ENCODE measurements at places on chromosomes 1 and 21. TPM values are rescaled to one million over a fixed set of nuclear protein-coding genes. Genes with fewer than 3 reads are reported as not detected.

GRCh38 chr1:51172811-51173210 lies 63.3 kb upstream of the RNF11 start:
- DNase-seq = no peak

DNA sequence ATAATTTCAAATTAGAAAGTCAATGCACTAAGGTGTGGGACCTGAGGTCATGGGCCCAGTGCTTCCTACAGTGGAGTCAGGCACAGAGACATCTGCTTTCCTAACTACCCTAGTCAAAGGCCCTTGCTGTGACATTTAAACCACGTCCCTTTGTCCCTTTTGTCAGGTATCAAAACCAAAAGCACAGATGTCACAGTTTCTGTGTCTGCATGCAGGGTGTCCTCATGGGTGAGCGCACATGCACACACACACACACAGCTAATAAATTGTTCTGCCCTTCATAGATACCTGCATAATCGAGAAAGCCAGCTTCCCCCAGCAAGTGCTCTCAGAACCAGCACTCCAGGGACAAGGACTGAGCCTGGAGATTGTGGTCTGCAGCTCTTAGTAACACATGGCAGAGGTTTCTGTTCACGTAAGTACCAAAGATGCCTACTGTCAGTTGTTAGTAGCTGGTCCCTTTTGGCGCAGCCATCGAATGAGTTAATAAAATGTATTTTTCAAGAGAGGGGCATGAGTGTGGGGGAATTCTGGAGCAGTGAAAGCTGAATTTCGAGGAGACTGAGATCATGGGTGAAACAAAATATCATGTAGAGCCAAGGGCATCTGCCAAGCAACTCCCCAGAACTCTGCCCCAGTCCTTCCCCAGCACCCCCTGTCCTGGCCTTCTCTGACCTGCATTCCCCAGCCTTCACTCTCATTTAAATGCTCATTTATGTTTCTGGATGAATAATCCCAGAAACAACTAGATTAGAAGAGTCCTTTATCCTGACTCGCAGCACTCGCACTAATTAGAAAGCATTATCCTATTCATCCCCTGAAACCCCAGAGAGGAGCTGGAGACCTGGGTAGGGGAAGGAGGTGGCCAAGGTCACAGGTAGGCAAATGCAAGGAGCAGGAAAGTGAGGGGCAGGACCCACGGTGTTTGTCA lies 25.5 kb downstream of the TNR start:
- no peak for DNase-seq

- DNase-seq = no peak
Measured at GRCh38 chr1:222004784-222005183, 262.9 kb upstream of the DUSP10 start.

GPR153 gene
- total RNA-seq = 16.5 TPM

GRCh38 chr1:11500881-11501280 lies 21.9 kb downstream of the DISP3 start:
- no peak for DNase-seq

- no peak for DNase-seq
Measured at GRCh38 chr1:1181938-1182410, 8.3 kb downstream of the TTLL10 start.

GRCh38 chr1:232932486-232933425 lies 17.7 kb upstream of the NTPCR start:
- DNase-seq = no peak

GRCh38 chr21:29583424-29583924 lies 284.8 kb downstream of the BACH1 start:
- no peak for DNase-seq

GRCh38 chr21:43653626-43654025 lies 5.7 kb downstream of the HSF2BP start:
- DNase-seq = no peak

DNAJC28 gene
- total RNA-seq = 1.3 TPM

- DNase-seq = peak; percentile 84
Measured at GRCh38 chr1:81703756-81704463, 96.8 kb upstream of the ADGRL2 start.

TLCD4 gene
- total RNA-seq = 0.53 TPM

CFAP74 gene
- not detected for total RNA-seq

GRCh38 chr1:101002551-101002950 lies 23.0 kb downstream of the DPH5 start:
- DNase-seq = peak; percentile 81

DNA sequence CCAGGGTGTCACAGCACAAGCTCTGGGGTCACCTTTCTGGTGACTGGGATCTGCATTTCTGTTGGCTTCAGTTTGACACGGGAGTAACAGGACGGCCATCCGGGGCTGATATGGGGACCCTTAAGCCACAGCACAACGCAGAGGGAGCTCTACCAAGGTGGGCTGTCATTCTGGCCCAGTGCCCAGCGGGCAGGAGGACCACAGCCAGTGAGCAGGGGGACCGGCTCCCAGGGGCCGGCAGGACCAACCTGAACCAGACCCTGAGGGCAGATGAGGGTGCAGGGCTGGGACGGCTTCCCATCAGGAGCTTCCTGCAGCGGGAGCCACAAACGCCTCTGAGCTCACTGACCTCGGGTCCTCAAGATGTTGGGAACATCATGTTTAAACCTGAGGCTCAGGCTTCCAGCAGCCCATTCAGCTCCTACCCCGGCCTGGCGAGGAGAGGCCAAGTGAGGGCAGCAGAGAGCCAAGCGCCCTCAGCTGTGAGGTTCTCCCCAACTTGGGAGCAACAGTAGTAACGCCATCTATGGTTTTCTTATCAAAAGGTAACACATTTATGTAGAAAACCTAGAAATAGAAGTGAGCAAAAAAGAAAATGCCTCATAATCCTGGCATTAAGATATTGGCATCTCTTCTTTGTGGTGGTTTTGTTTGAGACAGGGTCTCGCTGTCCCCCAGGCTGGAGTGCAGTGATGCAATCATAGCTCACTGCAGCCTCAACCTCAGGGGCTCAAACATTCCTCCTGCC lies 26.8 kb downstream of the TMEM201 start:
- DNase-seq = peak; percentile 46

DNA sequence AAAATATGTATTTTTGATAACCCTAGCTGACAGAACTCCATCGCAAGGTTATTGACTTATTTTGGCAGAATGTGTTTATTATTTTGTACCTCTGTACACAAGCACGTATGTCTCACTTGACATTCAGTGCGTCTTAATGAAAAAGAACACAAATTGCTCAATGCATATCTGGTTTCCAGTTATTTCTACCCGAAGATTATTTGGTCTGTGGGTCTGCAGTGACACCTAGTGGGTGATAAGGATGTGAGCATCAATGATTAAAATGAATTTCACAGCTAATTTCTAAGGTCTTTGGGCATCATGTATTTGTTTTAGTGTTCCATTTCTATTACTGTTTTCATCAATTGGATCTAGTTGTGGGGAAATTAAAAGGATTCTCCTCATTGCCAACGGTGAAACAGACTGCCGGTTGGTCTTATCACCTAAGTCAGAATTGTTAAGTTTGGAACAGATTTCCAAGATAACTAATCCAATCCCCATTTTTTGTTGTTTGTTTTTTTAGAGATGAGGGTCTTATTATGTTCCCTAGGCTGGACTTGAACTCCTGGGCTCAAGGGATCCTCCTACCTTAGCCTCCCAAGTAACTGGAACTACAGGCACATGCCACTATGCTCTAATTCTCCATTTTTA lies 13.9 kb downstream of the DDX20 start:
- peak; percentile 75 for DNase-seq

DNA sequence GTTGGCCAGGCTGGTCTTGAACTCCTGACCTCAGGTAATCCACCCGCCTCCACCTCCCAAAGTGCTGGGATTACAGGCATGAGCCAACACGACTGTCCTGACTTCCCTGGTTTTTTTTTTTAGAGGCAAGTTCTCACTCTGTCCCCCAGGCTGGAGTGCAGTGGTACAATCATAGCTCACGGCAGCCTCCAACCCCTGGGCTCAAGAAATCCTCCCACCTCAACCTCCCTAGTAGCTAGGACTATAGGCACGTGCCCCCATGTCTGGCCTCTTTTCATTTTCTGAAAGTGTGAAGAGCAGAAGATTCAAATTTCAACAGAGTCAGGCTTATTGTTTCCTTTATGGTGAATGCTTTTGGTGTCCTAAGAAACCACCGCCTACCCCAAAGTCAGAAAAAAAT lies 21.7 kb upstream of the SOX13 start:
- no peak for DNase-seq

- DNase-seq = no peak
Measured at GRCh38 chr1:223664106-223664505, 1.4 kb downstream of the CAPN8 start.

DNA sequence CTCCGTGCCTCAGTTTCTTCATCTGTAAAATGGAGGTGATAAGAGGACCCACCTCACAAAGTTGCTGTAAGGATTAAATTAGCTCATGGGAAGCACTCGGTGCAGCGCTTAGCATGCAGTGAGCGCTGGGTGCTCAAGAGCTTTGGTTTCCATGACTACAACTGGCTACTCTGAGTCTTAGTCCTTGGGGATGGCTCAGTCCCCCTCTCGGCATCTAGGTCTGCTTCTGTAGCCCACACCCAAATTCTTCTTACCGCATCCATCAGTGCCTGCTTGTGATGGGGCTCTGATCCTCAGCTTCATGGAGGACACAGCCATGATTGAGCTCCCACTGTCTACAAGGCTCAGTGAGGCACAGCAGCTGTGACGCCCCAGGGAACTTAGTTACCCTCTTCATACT lies 159.0 kb downstream of the ACTL8 start:
- DNase-seq = no peak

DNA sequence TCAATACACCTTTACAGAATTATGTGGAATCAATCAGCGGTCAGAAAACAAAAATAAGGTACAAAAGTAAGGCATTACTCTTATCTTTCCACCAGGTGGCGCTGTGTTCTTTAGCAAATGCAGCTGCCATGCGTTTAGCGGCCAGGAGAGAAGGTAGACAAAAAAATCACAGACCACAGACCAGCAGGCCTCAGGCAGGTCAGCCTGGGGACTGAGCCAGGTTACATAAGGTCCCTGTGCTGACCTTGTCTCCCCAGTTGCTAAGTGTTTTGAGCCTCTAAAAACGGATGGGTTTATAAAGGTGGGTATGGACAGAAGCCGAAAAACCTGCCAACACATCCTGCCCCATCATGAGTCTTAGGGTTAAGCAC lies 2.8 kb downstream of the RGS16 start:
- DNase-seq = peak; percentile 58

PROX1 gene
- under 0.01 TPM for total RNA-seq

- peak; percentile 87 for DNase-seq
Measured at GRCh38 chr1:58812926-58813325, 29.1 kb upstream of the JUN start.

DNA sequence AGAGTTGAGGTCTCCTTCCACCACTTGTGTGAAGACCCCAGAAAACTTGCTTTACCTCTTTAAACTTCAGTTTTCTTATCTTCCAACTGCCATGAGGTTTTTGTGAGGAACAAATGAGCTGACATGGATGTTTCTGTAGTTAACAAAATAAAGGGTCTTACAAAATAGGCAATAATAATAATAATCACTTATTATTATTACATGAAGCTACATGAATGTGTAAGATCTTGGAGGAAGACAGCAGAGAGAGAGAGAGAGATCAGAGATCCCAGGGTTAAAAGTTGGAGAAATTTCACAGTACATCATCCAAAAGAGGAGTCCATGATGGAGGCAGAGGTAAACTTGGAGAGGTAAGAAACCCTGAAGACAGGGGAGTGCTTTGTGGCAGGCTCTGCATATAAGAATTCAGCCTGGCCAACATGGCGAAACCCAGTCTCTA lies 10.7 kb downstream of the RCC1 start:
- no peak for DNase-seq

- DNase-seq = peak; percentile 30
Measured at GRCh38 chr1:147169840-147170674, 2.2 kb downstream of the PRKAB2 start.

DNA sequence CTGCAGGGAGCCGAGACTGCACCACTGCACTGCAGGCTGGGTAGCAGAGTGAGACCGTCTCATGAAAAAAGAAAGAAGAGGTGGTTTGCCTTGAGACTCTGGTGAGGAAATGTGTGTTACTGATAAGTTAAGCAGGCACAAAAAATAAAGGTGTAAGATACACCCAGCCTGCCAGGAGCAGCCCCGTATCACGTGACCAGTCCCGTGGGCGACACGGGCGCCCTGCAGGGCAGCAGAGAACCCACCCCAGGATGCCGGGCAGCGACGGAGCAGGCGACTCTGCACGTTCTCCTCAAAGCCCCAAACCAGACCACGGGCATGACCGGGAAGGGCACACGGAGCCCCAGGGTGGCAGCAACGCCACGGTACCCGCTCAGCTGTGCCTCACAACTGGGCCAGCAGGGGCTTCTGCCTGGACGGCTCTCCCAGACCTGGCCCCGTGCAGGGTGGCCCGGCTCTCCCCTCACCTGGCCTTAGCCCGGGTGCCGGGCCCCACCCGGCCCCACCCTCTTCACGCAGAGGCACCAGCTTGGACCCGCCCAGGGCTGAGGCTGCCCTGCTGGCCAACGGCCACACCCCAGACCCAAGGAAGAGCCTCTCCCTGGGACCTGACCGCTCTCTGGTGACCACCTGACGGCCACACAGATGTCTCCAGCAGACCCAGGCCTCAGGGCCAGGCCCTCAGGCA lies 8.1 kb upstream of the TNFRSF4 start:
- DNase-seq = no peak

LINGO4 gene
- total RNA-seq = under 0.01 TPM

OR10J1 gene
- total RNA-seq = not detected

AQP10 gene
- total RNA-seq = 0.13 TPM

PRRX1 gene
- not detected for total RNA-seq

PAFAH2 gene
- 11.3 TPM for total RNA-seq

- DNase-seq = no peak
Measured at GRCh38 chr1:247218121-247218651, 37.7 kb upstream of the VN1R5 start.

DNA sequence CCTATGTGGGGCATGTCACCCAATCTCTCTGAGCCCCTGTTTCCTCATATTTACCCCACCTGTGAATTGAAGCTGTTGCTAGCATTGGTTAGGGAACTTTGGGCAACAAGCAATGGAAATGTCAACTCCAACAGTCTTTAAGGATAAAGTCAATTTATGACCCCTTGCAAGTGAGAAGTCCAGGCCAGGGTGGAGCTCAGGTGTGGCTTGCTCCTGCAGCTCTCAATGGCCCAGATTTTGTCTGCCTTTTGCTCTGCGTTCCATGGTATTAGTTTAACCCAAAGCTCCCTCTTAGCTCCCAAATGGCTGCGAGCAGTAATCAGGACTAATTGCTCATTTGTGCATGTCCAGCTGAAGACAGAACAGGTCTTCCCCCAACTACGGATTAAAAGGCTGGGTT lies 70.4 kb upstream of the ABCG1 start:
- no peak for DNase-seq

DNA sequence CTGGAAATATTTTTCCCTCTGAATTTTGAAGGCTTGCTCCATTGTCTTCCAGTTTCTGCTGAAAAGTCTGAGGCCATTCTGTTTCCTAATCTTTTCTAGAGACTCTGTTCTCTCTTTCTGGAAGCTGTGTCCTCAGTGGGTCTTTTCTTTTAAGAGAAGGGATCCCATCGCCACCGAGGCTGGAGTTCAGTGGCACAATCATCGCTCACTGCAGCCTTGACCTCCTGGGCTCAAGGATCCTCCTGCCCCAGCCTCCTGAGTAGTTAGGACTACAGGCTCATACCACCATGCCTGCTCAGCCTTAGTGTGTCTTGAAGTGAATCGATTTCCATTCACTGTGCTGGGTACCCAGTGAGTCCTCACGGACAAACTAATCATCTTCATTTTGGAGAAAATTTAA lies 9.6 kb upstream of the LRP8 start:
- no peak for DNase-seq
